Fibroblast of skin of abdomen (primary cell): ENCODE measurements at places on chromosomes 7 and 10.

GRCh38 chr10:131730771-131731497 is 169.9 kb upstream of the PPP2R2D start:
- no peak for DNase-seq

- DNase-seq: no peak
Measured at GRCh38 chr7:77188731-77189437, 10.7 kb downstream of the FGL2 start.

DNA sequence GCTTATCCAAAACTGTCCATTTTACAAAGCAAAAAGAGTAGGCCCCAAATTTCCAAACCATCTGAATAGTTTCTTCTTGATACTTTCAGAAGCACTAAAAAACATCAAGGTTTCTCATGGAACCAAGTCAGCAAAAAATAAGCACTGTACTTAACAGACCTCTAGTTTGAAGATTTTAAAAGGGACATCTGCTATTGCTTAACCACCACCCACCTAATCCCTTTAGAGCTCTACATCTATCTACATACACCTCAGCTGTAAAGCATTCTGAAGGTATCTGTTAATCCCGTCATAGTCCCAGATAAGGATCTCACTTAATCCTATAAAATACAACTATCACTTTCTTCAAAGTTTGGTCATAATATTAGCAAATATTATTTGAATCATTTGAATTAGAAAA is 72.3 kb downstream of the HIBADH start:
- no peak for DNase-seq

DNA sequence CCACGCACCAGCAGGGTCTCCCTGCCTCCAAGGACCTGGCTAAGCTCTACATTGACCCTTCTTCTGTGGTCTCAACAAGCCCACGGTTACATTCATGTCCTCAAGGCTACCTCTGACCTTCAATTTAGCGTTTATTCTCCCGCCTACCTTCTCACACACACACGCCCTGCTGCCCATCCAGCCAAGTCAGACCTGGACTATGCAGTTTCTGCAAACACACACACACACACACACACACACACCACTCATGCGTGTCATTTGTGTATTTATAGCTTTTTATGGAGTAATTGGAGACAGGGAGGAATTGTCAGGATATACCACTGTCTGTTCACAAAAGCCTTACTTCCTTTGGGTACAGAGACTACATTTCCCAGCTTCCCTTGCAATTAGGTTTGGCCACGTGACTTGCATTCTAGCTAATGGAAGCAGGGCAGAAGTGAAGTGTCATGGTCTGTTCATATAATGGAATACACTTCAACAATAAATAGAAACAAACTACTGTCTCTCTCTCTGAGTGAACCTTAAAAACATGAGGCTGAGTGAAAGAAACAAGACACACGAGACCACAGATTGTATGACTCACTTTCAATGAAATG is 53.8 kb upstream of the CPXM2 start:
- DNase-seq: peak; percentile 77

DNA sequence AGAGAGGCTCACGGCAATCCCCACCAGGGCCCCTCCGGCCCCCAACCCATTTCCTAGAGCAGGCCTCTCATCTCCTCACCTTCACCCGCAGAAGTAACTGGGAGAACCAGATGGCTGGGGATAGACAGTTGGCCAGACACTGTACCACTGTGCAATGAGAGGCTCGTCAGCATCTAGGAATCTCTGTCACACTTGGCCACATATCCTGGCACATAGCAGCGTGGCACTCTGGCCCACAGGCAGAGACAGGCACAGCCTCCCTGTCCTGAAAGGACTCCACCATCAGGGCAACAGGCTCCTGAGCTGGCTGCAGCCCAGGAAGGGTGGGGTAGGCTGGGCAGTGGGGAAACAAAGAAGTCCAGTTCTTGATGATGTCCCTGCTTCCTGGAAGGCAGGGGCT is 45.8 kb downstream of the C10orf143 start:
- no peak for DNase-seq

DNA sequence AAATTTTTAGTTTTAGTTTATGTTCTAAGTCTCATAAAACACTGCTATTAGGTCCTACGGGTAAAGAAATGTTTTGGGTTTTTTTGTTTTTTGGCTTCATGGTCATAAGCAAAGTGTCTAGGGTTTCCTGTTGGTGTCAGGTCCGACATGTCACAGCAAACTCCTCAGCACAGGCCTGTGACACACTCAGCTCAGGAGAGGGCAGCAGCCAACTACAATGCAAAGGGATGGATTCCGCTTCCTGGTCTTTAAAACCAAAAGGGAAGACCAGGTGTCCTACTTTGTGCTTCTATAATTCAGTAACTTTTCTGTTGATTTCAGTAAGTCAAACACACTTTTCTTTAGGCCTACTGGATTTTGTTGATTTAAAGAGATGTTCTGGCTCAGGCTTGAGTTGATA is 83.8 kb upstream of the MACROH2A2 start:
- DNase-seq: no peak

DNA sequence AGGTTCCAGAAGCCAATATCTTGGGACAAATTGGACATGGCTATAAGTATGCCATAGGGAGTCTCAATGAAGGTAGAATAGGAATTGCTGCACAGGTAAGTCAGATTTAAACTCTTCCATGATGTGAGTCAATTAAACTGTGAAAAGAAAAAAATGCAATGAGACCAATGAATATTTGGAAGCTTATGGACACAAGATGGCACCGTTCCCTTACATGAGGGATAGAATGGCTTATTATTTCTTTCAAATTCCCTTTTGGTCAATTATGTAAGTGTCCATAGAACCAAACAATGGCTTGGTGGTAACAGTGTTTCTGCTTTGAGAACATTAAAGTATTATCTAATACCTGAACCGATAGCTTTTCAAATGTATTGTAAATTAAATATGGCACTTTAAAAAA is 35.6 kb downstream of the ACADSB start:
- DNase-seq: no peak
